ENCODE measurements at places on chromosomes 7 and 10.

GRCh38 chr7:44066494-44067063 is 1.2 kb upstream of the PGAM2 start:
- no peak for DNase-seq

GRCh38 chr7:84025332-84025927 is 169.2 kb downstream of the SEMA3A start:
- DNase-seq: no peak

DNA sequence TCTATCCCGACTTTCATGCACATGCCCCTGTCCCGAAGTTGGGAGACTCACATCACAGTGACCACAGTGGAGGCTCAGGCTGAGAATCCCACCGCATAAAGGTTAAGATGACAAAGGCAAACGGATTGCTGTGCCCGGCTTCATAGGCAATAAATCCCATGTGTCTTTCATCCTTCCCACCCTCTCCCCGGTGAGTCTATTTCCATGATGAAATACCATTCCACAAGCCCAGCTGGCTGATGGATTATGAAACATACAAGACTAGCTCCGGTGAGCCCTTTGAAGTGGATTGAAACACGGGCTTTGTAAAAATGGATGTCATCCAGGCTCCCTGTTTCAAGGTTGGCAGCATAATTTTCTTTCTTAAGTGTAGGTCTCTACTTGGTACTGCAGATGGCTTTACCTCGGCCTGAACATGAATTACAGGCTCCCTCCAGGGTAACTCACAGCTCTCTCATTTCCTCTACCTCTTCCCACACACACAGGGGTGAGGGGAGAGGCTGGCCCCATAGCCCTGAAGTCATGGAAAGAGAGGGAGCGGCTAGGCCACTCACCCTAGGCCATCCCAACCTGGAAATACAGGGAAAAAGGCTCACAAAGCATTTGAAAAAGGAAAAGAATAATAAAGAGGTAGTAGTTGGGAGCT is 92.0 kb upstream of the CALN1 start:
- DNase-seq: no peak

DNA sequence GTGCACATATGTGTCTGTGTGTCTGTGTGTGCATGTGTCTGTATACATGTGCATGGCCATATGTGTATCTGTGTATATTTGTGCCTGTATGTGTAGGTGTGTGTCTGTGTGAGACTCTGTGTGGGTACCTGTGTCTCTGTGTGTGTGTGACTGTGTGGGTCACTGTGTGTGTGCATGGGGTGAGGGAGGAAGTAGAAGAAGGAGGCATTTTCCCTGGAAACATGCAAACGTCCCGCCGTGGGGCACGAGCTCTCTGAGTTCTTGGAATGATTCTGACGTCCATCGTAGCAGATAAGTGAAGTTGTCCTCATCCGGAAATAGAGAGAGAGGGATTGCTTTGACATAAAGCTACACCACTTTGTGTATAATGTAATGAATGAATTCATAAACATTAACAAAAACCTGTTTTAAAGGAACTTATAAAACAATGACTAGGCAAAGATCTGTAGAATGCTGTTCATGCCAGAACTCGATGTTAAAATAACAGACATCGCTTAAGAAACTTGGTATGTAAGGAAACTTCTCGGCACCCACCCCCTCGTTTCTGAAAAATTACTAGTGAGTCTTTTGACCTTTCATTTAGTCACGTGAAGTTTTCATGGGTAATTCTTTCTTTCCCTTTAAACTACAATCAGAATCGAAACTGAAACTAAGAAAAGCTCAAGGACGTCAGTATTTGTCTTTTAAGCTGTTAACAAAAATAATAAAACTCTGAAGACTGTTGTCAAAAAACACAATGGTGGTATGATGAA is 43.6 kb upstream of the KLF6 start:
- DNase-seq: no peak

GRCh38 chr10:58201704-58202103 is 66.0 kb downstream of the IPMK start:
- DNase-seq: no peak

- DNase-seq: no peak
These were observed 989.6 kb upstream of the KCND2 start for GRCh38 chr7:119283353-119283752.

GRCh38 chr7:128203710-128204214 is 37.3 kb upstream of the LEP start:
- no peak for DNase-seq

DNA sequence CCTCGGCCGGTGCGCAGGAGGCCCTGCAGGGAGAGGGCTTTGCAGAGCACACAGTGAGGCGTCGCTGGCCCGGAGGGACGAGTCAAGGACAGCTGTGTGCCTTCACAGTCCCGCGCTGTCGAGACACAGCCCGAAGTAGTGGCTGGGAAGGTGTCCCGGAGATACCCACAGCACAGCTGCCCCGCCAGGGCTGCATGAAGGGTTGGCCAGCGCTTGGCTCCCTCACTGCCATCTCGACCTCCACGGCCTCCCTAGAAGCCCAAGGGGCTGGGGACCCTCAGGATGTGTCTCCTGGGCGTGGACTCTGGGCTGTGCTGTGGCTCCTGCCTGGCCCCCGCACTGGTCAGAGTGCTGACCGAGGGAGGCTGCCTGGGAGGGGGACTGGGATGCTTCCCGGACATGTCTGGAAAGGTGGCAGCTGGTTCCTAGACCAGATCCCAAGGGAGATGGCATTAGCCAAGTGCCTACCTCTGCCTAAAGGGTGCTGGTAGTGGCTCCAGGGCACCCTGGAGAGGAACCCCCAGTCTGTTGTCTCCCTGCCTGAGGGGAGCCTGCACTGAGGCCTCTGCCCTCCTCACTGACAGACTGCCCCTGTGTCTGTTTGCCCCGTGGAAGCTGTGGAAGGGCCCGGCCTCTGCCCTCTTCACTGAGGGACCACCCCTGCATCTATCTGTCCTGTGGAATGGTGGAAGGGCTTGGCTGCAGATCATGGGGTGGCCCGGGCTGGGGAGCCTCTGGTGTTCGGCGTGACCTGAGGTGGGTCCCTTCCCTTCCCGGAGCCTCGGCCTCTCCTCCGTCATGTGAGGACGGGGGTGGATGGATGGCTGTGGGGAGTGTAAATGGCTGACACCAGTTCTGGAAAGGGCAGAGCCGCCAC is 5.8 kb downstream of the ELFN1 start:
- no peak for DNase-seq

DNA sequence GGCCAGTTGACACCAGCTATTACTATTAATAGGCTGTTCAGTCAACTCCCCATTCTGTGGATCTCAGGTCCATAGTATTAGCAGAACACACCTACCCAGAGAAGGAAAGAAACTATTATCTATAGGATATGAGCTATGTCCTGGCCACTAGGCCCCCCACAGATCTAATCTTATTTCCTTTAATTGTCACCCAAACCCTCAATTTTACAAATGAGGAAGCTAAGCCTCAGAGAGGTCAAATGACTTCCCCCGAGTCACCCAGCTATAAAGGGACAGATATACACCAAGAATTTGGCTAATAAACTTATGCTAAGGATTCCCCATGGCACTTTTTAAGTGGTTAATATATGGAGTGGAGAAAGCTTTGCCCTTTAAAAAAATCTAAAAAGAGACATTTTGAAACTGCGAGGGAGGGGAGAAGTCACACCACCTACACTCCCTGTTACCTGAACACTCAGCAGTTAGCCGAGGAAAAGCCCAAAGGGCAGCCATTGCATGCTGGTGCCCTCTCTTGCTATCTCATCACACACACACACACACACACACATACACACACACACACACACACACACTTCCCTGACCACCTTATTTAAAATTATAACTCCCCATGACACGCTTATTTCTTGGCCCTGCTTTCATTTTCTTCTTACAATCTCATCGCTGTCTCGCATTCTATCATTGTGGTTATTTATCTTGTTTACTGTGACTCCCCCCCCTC is 157.0 kb upstream of the ADO start:
- DNase-seq: no peak

DNA sequence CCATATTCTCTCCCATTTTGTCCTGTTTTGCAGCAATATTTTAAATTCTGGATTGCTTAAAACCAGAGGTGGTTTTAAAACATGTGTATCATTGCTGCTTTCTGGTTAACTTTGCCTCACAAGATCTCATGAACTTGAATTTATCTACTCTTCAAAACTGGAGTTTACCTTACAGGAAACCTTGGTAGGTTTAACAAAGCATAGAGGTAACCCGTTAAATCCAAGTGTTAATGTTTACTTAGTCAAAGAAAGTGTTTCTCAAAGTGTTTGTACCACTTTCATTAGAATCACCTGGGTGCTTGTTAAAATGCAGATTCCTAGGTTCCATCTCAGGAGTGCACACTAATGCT is 44.0 kb upstream of the VDAC2 start:
- DNase-seq: no peak

- no peak for DNase-seq
These were observed 353.1 kb downstream of the GATA3 start for GRCh38 chr10:8407501-8408021.

DNA sequence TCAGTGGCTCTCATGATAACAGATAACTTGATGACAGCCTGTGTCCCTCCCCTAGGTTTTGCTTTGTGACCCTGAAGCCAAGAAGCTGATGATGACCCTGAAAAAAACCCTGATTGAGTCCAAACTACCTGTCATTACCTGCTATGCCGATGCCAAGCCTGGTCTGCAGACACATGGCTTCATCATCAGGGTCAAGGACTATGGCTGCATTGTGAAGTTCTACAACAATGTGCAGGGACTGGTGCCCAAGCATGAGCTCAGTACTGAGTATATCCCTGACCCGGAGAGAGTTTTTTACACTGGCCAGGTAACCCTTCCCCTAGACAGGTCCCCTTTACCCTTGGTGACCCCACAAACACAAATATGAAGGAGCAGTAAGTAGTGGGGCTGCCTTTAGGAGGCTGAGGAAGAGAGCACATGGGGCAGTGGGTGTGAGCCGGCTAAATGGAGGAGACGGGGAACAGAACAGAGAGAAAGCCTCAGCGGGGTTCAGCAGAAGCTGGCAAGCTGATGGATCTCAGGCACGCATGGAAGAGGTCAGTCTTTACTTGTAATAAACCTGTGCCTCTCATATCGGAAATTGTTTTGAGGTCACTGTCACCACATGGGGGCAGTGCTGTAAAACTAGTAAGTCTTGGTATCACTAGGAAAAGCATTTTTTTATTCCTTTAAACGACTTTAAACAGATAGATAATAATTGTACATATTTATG is 20.2 kb downstream of the PDCD11 start:
- DNase-seq: no peak

DNA sequence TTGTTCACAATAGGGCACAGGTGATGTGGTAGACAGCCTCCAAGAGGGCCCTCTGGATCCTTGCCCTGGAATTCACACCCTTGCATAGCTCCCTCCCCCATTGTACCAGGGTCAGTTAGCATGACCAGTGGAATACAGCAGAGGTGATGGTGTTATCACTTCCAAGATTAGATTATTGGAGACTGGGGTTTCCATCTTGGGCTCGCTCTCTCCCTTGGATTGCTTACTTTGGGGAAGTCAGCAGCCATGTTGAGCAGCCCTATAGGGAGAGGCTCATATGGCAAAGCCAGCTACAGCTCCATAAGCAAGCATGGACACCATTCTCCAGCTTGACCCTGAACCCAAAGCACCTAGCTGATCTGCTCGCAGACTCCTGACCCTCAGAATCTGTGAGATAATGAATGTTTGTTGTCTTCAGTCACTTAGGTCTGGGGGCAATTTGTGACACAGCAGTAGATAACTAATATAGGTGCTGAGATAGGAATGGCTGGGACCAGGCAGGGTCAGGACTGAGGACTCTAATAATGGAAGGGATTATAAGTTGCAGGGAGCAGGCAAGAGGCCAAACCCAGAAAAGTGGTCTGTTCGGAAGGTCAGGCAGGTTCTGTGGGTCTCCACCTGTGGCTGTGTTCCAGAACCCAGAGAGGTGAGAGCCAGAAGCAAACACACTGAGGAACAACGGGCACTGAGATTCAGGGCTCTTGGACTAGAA is 22.9 kb downstream of the TBXAS1 start:
- no peak for DNase-seq

DNA sequence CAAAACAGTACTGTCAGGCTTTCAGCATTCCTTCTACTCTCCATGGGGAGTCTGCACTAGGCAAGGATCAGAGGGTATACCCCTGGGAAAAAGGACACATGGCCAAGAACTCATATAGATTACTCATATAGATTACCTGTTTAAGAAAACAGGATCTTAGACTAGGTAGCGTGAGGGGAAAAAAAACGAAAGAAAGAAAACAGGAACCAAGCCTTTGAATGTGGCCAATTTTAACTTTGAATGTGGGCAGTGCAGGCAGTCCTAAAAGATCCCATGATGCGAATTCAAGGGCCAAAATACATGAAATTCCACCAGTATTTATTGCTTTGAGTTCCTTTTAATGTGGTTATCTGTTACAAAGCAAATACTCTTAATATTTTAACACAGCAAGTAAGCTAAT is 108.6 kb upstream of the TAC1 start:
- DNase-seq: no peak

- DNase-seq: no peak
These were observed 139.1 kb downstream of the TRIL start for GRCh38 chr7:28818996-28819395.

DNA sequence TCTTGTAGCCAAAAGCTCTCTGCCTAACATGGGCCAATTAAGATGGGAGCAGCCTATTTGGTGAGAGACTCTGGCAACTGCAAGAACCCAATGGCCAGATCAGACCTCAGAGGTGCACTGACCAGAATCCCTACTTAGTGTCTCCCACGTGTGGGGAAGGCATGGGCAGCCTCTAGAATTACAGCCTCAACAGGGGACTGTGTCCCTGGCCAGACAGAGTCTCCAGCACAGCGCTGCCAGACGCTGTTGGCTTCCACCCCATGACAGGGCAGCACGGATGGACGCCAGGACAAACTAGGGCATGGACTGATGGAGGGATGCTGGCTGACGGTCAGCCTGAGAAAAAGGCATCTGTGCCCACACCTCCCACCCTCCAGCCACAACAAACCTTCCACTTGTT is 729.3 kb upstream of the AUTS2 start:
- no peak for DNase-seq

- no peak for DNase-seq
These were observed 117.0 kb upstream of the AMPH start for GRCh38 chr7:38748056-38748610.

DNA sequence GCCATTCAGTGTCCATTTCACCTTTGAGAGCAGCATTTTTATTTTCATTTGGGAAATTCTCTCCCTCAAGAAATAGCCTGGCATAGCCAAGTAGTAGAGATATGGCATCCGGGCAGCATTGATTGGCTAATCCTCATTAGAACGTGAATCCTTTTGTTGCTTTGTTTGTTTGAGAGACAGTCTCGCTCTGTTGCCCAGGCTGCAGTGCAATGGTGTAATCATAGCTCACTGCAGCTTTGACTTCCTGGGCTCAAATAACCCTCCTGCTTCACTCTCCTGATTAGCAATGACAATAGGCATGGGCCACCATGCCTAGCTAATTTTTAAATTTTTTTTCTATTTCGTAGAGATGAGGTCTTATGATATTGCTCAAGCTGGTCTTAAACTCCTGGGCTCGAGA is 1174.9 kb upstream of the AUTS2 start:
- no peak for DNase-seq

All from activated gamma-delta T cell (primary cell).